ENCODE measurements at places on chromosomes 12 and 14.

GRCh38 chr12:15547691-15548090 lies 225.4 kb downstream of the PTPRO start:
- no peak for DNase-seq

DNA sequence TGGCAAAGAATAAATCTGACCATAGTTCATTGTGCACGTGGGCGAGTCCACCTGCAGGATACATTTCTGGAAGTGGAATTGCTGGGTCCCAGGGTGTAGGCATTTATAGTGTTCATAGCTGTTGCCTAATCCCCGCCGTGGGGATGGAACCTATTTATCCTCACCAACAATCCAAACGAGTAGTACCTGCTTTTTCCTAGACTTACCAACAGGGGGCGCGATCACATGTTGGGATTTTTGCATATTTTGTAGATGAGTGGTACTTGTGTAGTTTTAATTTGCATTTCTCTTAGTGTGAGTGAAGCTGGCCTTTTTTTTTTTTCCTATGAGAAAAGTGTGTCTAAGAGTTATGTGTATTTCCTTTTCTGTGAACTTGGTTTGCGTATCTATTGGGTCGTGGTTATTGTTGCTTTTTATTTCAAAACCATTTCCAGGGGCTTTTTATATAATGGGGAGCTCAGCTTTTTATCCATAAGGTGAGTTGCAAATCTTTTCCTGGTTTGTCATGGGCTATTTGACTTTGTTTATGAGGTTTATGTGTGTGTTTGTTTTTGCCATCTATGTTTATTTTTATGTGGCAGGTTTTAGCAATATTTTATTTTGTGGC lies 67.2 kb downstream of the CCDC92 start:
- peak; percentile 52 for DNase-seq

DNA sequence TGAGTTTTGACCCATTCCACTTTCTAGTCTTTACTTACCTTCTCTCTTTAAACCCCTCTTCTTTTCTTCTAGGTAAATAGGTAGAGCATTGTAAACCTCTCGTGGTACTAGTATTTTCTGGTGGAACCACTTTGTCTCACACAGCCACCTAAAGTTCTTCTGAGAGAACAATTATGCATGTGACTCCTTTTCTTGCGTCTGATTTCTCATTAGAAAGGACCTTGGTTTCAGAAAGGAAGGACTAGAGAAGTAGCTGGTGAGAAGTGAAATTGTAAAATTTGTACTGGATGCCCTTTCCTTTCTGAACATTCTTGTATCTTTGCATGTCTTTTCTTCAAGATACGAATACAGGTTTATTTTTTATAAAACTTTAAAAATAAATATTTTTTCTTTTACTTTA lies 99.0 kb downstream of the NUBPL start:
- DNase-seq, result no peak

- DNase-seq, result no peak
Observed at GRCh38 chr12:132018193-132018916, 68.6 kb downstream of the EP400 start.

DNA sequence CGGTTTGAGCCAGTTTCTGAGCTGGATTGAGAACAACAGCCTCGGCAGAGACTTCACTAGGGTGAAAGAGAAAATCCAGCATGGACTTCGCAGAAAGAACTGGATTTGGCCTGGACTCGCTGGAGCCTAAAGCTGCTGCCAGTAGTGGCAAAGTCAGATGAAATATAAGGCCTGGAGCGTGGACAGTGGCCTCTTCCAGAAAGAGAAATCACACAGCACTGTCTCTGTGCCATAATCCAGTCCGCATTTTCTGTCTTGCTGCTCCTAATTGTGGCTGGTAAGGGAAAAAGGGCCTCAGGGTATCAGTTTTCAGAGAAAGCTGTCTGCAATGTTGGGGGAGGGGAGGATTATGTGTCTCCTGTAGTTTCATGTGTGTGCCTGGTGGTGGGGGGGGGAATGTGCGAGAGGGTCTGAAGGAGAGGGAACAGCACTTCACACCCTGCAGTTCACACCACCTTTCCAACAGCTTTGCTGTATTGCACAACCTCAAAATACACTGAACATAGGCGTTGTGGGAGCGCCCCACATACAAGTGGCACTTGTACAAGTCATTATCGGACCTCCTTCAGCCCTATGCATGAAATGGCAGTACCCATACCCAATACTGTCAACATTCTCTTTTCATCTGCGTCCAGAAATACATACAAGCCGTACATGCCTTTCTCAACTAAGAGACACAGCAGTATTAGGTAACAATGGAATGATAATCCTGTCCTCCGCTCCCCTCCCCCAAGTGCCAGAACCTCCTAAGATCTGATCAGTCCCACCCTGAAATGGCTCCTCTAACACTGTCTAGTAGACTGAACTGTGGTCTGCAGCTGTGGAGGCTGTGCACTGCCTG lies 107.5 kb upstream of the ATF7IP start:
- peak; percentile 58 for DNase-seq
